ENCODE measurements at places on chromosomes 2 and 18.

- DNase-seq: no peak
Measured at GRCh38 chr2:219204425-219205164, 2.0 kb upstream of the ZFAND2B start.

DNA sequence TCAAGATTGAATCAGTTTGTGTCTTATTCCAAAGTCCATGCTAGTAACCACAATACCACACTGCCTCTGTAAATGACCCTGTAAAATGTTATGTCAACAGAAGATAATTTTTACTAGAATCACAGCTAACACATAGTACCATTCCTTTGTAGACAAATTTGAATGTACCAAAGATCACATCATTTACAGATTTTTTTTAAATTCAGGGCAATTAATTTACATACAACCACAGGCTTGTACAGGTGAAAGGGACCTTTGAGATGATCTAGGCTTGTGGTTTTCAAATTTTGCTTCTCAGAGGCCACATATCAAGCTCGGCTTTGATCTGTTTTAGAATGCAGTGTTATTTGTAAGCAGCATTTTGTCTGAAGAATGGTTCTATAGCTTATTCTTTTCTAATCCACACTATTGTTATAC, 63.8 kb upstream of the PPM1B start:
- no peak for DNase-seq

GRCh38 chr2:96967436-96967835, 18.9 kb downstream of the FAM178B start:
- no peak for DNase-seq

- DNase-seq: no peak
Measured at GRCh38 chr18:80145196-80145804, 36.2 kb downstream of the ADNP2 start.

GRCh38 chr2:181106789-181107627, 126.6 kb downstream of the UBE2E3 start:
- peak; percentile 60 for DNase-seq

DNA sequence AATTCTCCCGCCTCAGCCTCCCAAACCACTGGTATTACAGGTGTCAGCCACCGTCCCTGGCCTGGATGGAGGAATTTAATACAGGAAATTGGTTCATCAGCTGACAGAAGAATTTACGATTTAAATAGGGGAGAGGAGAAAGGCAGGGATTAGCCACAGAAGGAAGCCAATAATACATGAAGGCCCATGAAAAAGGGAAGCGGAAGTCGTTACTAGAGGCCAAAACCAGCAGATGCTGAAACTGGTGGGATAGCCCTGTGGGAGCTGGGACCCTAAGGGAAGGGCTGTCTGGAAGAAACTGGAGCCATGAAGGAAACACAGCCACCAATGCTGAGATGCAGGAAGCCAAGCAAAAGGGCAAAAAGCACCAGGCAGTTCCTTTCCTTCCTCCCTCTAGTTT, 163.7 kb upstream of the RMP24 start:
- no peak for DNase-seq
